NCI-H1092 treated with DMSO at 0.1 percent for 48 hours (cell line): ENCODE measurements at places on chromosomes 5 and 9.
A peak's percentile ranks its signal among the peaks of the same experiment; 100 is the strongest.

DNA sequence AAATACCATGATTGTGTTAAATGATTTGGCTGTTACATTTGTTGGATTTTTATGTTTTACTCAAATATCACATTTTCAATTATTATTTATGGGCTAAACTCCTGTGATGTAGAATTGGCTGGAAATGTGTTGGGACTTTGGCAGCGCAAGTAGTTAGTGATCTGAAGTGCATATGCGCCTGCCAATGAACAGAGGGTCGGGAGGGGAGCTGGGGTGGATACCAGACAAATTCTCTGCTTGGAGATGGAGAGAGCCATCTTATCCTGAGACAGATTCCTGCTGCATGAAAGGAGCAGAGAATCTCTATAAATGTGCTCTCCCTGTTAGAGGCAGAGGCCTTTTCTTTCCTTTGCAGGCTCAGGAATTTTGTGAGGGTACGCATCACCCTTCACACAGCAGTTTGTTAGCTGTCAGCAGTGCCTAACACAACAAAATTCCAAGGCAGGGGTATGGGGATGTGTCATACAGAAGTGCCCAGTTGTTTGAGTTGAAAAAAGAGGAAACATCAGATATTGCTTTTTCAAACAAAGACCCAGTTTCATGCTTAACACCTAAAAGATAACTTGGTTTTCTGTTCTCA lies 489.1 kb downstream of the CSNK1G3 start:
- peak; percentile 6 for DNase-seq

GRCh38 chr5:156380848-156381247 lies 53.9 kb downstream of the SGCD start:
- DNase-seq: no peak

DNA sequence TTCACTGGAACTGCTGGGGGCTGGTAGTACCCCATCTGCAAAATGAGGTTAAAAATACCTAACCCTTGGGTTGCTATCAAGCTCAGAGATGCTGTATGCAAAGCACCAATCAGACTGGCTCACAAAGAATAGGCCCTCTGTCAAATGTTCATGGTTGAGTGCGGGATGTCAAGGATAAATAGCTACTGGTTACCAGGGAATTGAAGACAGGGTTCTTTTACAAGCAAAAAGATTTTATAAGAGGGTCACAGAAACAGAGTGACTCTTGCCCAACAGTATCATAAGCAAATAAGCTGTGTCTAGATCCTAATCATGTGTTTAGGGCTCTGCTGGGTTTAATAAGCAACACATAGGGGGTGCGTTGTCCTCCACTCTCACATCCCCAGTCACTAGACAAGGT lies 11.9 kb downstream of the SYK start:
- DNase-seq: no peak

DNA sequence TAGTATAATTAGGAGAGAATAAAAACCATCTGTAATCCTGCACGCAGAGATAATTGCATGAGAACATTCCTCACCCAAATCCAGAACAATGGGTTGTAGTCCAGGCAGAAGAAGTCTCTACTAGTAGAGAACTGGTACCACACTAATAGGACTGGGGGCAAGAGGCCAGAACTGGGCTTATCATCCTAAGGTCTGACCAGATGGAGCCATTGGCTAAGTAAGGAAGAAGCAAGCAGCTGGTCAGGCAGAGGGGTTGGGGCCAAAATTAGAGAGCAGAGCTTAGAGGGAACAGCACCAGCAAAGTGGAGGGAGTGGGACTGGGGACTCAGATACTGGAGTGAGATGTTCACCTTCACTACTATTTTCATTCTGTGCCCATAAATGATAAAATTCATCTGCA lies 35.4 kb upstream of the MAP1B start:
- no peak for DNase-seq

DNA sequence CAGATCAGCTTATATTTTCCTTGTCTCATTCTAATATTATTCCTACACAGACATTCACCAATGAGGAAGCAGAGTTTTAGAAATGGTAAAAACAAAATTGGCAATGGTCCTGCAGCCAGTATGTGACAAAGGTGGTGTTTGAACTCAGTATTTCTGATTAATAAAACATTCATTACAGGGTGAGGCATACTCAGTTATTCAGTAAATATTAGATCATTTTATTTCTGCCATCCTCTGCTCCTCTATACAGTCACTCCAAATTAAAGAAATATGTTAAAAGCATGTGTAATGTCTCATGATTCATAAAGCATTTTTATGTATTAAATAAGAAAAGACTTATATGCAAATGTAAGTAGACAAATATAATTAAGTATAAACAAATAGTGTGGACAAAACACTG lies 684.6 kb upstream of the ACO1 start:
- DNase-seq: no peak

DNA sequence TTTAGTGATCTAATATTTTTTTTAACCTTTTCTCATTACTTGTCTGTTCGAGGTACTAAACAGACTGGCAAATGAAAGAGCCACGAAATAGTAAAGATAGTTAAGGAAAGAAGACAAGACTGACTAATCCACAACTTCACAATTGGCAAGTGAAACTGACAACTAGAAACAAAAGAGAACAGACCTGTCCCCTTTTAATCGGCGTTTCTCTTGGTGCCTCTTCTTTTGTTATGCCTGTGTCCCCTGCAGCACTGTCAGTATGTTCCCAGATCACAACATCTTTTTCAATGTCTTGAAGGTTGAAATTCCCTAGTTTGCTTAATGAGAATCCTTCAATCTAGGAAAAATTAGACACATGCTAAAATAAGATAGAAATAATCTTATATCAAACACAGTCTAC lies 26.1 kb downstream of the TUT7 start:
- DNase-seq: no peak

- no peak for DNase-seq
Observed at GRCh38 chr5:136028090-136028489, 698 bp upstream of the TGFBI start.

GRCh38 chr5:127963931-127964330 lies 119.6 kb upstream of the SLC12A2 start:
- no peak for DNase-seq

DNA sequence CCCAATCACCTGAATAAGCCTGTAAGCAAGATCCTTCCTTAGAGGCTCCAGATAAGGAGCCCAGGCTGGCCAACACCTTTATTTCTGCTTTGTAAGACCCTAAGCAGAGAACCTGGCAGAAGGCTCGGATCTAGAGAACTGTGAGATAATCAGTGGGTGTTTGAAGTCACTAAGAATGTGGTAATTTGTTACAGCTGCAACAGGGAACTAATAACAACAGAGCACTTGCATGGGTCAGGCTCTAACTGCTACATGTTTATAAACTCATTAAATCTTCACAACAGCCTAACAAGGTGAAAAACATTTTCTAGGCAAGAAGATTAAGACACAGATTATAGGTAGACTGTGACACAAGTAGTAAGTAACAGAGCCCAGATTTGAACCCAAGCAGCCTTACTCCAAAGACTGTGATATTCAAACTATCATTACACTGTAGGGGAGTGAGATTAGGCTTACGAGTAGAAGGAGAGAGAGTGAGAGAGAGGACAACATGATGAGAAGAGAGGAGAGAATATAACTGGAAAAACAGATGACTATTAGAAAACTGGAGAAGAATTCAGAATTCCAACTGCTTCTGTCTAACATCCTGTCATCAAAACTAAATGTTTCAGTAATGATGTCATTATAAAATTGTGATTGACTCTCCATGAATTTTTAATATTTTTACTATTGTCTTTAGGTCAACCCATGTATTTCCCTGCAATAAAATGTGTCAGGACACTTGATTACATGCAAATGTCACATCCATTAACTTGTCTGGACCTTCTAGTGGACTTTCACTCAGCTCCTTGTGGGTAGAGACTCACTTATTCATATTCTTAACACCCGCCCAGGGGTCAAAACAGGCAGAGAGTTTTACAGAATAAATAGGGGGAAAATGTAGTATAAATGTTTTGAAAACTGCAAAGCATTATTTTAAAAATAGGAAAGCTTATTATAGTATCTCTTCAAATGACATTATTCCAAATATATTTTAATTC lies 290.9 kb upstream of the RGMB start:
- DNase-seq: no peak

DNA sequence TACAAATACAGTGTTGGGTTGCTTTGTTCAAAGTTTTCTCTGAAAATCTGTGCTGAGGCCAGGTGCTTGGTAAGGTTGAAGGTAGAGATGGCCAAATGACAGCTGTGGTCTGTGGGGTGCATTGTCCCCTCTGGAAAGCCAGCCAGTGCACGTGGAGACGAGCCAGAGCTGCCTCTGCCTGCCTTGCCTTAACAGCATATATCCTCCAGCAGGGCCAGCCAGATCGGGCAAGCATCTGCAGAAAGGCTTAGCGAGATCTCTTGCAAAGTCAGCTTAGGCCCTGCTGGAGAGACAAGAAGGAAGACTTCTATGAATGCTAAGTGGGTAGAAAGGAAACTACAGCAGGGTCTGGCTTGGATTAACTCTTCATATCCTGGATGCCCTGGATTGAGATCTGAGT lies 49.5 kb downstream of the GRIA1 start:
- DNase-seq: no peak

DNA sequence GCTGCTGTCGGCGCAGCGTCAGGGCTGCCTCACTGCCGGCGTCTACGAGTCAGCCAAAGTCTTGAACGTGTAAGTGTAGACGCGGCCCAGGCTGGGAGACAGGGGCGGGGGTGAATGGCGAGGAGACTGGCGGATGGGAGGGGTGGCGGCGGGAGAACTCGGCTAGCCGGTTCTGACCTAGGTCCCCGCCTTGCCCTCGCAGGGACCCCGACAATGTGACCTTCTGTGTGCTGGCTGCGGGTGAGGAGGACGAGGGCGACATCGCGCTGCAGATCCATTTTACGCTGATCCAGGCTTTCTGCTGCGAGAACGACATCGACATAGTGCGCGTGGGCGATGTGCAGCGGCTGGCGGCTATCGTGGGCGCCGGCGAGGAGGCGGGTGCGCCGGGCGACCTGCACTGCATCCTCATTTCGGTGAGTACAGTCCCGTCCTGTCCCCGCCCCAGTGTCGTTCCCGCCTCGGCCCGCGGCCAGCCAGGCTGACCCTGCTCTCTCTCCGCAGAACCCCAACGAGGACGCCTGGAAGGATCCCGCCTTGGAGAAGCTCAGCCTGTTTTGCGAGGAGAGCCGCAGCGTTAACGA lies 745 bp downstream of the GADD45G start:
- peak; percentile 40 for DNase-seq

GRCh38 chr5:4078544-4078943 lies 482.9 kb downstream of the IRX1 start:
- no peak for DNase-seq

- no peak for DNase-seq
Observed at GRCh38 chr5:139443831-139444453, 4.6 kb upstream of the DNAJC18 start.

DNA sequence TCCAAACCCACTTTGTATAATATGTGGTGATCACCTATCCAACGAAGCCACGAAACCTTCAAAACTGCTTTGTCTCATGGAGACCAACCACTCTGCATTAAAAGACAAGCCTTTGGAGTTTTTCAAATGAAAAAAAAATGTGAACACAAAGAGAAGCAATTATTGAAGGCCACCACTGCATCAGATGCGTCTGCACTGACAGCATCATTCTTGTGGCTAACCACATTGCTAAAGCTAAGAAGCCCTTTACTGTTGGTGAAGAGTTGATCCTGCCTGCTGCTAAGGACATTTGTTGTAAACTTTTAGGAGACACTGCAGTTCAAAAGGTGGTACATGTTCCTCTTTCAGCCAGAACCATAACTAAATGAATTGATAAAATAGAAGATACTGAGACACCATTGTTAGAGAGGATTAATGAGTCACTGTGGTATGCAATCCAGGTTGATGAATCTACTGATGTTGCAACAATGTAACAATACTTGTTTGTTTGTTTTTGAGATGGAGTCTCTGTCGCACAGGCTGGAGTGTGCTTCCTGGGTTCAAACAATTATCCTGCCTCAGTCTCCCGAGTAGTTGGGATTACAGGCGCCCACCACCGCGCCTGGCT lies 45.4 kb downstream of the TAF11L14 start:
- DNase-seq: no peak

GRCh38 chr9:7707934-7708333 lies 91.6 kb downstream of the DMAC1 start:
- no peak for DNase-seq

DNA sequence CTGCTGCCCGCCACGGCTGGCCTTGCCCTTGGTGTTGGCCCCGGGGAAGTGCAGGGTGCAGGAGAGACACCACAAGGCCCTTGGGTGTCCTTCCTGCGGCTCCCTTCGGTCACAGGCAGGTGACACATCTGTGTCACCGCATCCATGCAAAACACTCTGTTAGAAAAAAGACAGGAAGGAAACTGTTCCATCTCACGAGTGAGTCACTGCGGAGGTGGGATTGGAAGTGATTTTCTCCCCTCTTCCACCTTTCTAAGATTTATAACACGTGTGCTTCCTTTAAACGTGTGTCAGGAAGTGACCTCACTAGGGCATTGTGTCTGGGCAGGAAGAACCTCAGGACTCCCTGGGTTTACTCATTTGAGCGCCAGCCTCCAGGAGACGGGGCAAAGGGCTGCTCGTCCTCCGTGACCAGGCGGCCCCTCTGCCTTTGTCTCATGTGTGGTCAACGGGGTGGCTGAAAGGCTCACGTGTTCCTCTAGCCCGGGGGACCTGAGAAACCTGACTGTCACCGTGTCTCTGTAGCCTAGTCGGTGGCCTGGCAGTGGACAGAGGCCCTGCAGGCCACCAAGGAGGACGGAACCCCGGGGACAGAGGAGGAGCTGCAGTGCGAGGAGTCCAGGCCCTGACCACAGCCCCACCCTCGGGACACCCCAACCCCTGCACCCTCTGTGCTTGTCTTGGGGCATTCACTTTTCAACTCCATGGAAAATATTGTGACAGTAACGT lies 4.9 kb upstream of the LCN1 start:
- DNase-seq: no peak

DNA sequence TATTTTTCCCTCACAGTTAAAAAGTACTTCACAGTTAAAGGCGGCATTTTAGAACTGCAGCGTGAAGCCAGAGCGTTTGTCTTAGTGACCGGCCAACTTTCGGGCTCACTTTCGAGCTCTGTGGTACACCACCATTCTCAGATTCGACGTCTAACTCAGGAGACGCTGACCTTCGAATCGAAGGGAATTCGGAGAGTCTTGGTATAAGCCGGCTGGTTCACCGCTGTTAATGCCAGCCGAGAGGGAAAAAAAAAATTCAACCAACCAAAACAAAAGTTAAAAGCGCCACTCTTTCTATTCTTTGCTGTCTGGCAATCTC lies 544 bp upstream of the SNX24 start:
- DNase-seq: no peak

DNA sequence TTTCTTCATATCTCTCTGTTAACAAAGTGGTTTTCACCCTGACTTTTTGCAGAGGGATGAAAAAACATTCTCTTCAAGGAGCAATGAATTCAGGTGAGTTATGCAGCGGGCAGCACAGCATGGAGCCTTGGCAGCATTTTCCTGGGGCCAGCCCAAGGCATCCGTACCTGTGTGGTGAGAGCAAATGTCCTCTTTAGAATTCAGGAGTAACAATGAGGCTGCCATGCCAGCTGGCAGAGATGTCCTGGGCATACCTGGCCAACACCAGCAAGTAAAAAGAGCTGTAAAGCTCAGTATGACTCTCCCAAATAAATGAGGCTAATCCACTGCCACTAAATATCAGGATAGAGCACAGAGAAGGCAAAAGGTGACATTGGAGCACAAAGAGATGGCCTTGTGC lies 277.6 kb upstream of the TRPC7 start:
- no peak for DNase-seq

- no peak for DNase-seq
Observed at GRCh38 chr5:150541895-150542294, 34.0 kb downstream of the NDST1 start.

- DNase-seq: no peak
Observed at GRCh38 chr9:135524130-135524861, 3.1 kb downstream of the LCN1 start.

GRCh38 chr5:71475788-71476384 lies 20.4 kb downstream of the BDP1 start:
- DNase-seq: peak; percentile 3

GRCh38 chr5:168426007-168426863 lies 60.0 kb upstream of the RARS1 start:
- DNase-seq: no peak
